ENCODE measurements at places on chromosomes 4 and X.

DNA sequence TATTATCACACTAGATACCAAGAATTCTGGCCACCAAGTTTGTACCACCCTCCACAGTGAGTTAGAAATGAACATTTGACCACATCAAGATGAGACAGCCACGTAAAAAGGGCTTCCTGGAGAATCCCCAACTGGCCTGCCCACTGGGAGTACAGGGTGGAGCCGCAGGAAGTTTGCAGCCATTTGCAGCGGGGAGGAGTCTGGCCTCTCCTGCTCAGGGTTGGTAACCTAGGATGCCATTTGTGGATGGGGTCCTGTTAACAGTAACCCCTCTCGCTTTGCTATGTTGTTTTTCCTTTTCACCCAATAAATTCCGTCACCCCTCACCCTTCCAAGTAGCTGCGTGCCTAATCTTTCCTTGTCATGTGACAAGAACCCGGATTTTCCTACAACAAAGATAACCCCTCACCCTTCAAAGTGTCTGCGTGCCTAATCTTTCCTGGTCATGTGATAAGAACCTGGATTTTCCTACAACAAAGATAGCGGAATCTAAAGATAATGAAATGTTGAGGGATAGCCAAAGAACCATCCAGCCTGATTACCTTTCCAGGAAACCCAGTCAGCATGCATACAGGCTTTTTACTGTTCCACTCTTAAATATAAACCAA lies 245.4 kb downstream of the NAF1 start:
- DNase-seq = no peak

DNA sequence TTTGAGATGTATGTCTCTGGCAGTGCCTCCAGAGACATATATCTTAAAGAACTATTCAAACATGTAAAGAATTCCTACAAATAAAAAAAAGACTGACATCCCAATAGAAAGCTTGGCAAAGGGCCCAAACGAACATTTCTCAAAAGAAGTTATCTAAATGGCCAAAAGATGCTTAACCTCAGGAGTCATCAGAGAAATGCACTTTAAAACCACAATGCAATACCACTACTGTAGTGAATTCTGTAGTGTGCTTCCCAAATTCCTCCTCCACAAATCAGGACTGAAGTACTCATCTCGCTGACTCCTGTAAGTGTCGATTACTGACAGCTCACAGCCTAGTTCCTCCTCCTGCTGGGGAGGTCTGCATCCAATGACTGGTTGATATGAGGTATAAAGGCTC lies 129.0 kb upstream of the MAMLD1 start:
- no peak for DNase-seq

GRCh38 chr4:159607809-159608208 lies 504.9 kb downstream of the RAPGEF2 start:
- DNase-seq = peak; percentile 45

DNA sequence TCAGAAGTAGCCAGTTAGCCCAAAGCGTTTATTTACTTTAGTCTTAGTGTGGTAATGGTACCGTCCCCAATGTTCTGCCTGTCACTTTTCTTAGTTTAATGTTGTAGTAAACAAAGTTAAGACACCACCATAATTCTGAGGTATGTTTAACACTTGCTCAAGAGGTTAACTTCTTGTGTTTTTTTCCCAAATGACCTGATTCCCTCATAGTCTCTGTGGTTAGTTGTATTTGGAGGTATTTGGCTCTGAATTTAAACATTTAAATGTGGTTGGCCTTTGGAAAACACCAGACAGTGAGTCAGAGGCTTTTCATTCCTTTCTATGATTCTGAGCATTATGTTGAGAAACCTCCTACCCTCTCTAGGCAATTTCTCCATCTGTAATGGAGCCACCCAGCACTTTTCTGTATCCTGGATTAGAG lies 47.9 kb downstream of the CXCL1 start:
- no peak for DNase-seq

- DNase-seq = no peak
Observed at GRCh38 chrX:16416588-16416987, 233.4 kb upstream of the S100G start.

DNA sequence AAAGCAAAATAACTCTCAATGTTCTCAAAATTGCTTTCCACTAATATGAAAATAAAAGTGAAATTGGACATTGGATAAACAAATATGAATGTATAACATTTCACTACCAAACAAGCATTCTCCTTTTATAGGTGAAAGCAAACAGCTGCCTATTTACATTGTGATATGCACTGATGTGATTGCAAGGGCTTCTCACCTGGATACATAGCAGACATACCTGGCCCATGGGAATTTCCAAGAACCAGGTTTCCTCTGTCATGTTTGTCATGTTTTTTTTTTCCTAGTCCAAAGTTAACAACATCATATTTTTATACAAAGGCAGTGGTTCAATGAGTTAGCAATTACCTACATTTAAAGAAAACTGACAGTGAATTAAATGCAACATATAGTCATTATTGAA lies 228.5 kb downstream of the ANKRD50 start:
- no peak for DNase-seq

DNA sequence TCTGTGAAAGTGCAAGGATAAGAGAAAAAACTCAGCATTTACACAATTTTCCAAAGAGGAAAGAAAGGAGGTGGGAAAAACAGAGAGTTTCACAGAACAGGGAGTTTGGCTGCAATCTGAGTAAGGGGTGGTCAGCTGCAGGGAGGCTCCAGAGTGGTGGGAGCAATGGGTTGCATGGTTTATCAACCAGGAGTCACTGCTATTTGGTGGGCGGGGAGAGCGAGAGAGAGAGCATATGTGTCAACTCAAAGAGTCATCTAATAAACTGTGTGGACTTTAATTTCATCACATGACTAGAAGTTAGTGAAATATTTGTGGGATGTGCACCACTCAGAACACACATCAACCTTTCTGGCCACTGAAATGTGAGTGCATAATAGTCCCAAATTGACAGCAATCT lies 94.6 kb downstream of the FAM13A start:
- no peak for DNase-seq

DNA sequence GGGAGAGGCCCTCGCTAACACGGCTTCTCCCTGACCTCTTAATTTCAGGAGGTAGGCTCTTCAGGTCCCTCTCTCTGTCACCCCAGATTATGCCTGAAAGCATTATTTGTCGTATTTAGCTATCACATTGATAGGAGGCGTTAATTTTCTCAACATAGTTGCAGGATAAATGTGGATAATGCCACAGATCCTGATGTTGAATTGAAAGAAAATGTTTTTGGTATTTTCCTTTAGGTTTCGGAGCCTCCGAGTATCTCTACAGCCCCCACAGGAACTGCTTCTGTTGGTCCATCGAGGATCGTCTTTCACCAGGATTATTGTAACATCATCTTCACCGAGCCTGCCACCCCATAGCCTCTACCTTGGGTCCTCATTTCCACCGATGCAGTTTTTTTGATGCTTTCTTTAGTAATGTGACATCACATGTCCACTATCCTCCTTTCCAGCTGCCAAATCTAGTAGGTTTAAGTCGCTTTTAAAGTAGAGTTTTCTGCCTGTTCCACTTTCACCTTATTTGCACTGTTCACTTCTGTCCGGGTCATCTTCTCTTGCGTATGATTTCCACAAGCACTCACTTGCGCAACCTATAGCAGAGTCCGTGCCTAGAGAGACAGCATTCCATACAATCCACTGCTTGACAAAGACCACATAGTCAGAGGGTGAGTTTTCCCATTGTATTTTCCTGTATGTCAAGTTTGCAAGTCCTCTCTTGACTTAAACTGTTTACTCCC lies 665 bp downstream of the TIGD2 start:
- no peak for DNase-seq

DNA sequence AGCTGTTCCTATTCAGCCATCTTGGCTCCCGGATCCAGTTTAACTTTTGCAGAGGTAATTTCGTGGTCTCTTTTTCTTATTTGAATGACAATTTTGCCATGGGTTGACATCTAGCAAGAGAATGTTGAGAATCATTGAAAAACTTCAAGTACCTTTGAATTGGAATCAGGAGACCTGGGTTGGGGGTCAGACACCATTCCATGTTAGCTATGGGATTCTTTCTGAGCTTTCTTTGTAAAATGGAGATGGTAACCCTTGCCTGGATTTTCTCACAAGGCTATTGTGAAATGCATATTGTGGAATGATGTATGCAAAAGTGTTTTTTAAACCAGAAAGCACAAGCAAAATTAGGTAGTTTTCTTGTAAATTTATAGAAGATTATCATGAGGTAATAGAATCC lies 79.1 kb upstream of the HAND2 start:
- no peak for DNase-seq

DNA sequence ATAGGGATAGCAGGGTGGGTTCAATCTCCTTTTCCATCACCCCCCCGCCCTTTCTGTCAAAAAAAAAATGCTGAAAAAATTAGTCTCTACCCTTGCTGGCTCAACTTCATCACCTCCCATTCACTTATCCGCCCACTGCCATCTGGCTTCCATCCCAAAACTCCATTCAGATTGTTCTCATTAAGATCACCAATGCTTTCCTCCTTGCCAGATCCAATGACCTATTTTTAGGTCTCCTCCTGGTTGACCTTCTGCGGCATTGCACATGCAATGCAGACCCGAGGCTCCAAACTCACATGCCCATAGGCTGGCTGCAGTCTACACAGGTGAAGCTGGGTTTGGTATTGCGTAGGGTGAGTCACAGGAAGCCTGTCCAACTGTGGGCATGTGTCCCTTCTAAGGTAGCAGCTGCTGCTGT lies 21.1 kb upstream of the STIM2 start:
- no peak for DNase-seq

DNA sequence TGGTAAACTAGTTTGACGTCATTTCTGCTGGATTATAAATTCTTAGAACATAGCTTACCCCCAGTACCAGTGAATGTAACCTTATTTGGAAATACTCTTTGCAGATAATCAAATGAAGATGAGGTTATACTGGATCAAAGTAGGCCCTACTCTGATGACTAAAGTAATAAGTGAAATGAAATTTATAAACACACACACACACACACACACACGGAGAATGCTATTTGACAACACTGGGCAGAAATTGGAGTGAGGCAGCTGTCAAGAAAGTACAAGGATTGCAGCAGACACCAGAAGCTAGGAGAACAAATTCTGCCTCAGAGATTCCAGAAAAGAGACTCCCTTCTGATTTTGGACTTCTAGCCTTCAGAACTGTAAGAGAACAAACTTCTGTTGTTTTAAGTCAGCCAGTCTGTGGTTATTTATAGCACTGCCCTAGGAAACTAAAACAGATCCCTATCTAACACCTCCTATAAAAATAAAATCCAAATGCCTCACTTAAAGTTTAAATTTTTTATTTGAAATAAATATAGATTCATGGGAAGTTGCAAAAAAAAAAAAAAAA lies 448.6 kb downstream of the PCDH18 start:
- no peak for DNase-seq

DNA sequence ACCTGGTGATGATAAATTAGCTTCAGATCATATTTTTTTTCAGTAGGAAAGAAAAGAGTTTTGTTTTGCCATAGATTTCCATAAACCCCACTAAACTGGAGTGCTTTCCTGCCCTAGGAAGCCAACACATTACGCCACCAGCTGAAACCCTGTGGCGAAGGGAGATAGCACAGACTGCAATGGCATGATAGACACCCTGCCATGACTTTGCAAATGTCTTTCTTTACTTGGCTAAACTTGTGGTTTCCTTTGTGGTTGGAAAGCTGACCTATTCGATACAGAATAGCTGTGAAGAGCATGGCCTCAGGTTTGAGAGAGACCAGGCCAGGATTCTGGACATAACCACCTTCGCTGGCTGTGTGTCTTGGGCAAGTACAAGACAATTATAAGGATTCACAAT lies 19.1 kb downstream of the MFAP3L start:
- no peak for DNase-seq

DNA sequence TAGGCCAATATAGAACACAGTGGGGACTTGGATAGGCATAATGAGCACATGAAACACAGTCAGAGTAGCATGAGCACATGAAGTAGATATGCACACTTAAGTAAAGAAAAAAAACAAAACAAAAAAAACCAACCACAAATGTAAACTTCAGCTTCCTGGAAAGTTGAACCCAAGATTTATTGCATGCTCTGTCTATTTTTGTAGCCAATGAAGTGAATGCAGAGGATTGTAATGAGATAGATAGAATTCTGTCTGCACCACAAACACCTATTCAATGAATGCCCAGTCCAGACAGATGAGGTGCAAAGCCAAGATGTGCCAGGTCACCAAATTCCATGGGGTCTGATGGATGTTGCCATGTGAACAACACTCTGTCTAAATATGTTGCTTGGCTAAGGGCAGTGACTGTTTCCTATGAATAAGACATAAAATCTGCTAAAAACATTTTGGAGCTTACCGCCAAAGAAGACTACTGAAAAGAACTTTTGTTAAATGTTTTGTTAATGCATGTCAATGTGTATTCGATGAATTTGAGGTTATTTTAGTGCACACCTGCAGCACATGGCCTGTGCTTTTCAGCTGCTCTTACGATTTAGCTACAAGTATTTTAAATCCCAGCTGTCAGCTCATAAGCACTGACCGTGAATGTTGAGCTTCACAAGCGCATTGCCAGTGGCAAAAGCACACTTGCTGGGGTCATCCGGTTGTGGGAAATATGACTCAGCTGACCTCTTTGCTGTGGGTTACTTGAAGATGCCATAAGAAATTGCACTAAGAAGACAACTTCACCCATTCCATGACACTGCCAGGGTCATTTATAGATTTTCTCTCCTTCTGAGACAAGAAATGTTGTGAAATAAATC lies 374.8 kb upstream of the GNPDA2 start:
- no peak for DNase-seq

DNA sequence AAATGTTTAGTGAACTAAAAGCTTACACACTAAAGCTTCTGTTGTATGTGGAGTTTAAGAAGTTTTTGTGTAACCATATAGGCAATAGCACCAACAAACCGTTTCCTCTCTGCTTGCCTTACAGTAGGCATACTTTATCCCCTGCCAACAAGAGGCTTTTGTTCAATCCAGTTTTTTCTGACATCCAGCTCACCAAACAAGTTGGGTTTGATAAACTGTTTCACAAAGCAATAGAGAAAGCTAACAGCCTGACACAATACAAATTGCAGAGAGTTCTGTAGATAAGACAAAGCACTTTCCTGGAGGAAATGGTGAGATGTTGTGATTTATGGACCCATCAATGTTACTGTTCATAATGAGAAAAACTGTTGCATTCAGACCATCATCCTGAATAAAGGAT lies 53.8 kb downstream of the PACRGL start:
- no peak for DNase-seq

DNA sequence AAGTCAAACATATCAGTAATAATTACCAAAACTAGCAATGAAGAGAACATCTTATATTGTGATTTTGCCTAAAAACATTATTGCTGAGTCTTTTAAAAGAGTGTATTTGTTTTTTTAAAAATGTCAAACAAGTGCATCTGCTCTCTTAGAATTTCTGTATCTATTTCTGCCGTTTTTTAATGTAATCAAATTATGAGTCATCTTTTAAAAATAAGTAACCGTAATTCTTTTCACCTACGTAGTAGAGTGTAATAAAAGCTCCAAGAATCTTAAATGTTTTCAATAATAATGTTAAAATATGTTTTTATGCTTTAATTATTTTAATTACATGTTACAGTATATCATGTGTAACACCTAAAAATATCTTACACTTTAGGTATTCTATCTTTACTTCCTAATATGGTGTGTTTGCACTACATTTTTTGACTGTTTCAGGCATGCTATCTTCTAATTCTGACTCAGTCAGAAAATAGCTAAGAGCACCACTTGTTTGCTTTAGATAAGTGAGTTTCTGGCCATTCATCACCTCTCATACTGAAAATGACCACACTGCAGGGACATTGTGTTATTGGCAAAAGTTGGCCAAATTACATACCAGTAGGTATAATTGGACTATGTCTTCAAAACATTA lies 368.5 kb downstream of the PCDH7 start:
- peak; percentile 23 for DNase-seq

GRCh38 chrX:153968255-153968654 lies 3.4 kb downstream of the HCFC1 start:
- DNase-seq = no peak

Data from NCI-H748 treated with DMSO at 0.1 percent for 48 hours (cell line).